8988T (cell line): ENCODE measurements at places on chromosomes 11 and 22.

DNA sequence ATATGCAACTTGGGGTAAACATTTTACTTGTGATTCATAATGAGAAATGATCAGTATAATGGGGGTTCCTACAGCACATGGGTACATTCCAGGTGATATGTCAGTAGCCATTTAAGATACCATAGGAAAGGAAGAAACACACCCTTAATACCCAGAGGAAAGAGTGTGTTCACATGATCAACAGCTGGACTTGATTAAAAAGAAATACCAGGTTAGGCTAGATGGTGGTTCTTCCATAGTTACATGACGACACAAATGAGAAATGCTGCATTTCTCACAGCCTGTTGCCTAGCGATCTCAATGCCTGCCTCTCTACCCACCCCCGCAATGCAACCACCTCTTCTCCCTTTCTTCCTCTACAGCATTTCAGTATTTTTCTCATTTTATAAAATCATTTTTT, 96.8 kb downstream of the TTC28 start:
- no peak for DNase-seq

GRCh38 chr11:95084509-95084908, 5.1 kb upstream of the ENDOD1 start:
- no peak for DNase-seq

DNA sequence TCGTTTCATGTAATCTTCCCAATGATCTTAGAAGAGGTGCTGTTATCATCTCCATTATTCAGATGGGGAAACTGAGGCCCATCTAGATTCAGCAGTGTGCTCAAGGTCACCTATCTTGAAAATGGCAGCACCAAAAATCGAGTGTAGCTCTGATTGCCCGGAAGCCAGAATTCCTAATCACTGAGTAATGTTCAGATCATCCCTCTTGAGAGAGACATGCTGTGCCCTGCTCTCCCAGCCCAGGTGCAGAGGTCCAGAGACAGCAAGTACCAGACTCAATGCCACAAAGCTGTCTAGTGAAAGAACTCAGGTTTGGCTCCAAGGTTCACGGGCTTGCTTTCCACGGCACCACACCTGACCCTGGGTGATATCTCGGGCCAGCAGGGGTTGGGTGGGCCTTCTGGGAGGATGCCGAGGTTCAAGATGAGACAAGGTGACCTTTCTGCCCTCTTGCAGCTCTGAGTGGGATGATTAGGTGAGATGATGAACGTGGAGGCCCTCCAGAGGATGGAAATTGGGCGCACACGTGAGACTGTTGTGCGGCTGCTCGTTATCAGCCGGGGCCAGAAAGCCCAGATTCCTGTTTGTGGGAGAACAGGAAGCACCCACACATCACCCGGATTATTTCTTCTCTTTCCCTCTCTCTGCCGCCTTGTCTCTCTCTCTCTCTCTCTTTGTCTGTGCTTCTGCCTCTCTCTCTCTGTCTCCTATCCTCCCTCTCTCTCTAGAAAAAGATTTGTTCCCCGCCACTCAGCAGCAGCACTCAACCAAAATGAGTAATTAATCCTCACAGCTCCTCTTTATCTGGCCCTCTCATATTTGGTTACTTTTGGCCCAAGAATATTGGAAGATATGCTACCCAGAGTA, 19.0 kb upstream of the RASD2 start:
- DNase-seq, result no peak

DNA sequence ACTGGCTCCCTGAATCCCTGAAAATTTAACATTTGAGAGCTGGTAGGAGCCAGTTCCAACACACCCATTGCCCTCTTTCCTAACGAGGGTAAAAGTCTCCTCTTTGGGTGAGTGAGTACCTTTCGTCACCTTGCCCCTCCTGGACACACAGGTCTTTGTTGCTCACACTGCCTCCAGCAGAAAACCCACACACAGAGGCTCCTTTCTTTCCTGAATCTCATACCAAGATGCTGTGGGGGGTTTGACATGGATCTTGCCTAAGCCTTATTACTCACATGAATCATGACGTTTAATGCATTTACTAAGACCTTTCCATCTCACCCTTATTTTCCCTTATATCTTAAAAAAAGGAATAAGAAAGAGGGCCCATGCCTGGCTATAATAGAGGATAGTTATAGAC, 53.0 kb downstream of the PARVA start:
- DNase-seq, result no peak

DNA sequence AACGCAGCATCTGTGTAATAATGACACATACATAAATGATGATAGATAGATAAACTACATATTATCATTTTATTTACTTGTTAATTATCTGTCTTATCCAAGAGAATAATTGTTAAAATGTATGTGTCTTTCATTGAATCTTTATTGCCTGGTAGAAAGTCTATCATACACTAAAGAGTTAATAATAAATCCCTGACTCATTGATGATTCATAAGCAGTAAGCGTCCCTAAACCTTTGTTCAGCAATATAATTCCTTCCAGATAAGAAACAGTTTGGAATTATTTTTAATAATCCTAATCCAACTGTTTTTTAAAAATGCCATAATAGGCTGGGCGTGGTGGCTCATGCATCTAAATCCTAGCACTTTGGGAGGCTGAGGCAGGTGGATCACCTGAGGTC, 655.6 kb upstream of the CNTN5 start:
- no peak for DNase-seq

DNA sequence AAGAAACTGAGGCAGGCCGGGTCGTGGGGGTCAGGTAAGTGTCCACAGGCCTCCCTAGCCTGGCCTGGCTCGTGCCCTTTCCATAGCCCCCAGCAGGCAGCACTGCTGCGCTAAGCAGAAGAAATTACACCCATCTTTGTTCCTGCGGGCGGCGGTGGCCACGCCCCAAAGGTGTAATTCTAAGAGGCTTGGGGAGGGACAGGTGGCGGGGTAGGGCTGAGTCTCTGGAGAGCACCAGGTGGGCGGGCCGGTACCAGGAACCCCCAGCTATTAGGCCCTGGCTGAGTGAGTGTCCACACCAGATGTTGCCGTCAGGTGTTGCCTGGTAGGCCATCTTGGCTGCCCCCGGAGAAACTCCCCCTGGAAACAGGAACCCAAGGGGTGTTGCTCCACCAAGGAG, 12.3 kb upstream of the ARAP1 start:
- DNase-seq, result no peak

- DNase-seq, result no peak
Measured at GRCh38 chr22:31474743-31475142, 14.9 kb downstream of the EIF4ENIF1 start.

GRCh38 chr11:21553795-21554194, 639.1 kb upstream of the ANO5 start:
- DNase-seq, result no peak

DNA sequence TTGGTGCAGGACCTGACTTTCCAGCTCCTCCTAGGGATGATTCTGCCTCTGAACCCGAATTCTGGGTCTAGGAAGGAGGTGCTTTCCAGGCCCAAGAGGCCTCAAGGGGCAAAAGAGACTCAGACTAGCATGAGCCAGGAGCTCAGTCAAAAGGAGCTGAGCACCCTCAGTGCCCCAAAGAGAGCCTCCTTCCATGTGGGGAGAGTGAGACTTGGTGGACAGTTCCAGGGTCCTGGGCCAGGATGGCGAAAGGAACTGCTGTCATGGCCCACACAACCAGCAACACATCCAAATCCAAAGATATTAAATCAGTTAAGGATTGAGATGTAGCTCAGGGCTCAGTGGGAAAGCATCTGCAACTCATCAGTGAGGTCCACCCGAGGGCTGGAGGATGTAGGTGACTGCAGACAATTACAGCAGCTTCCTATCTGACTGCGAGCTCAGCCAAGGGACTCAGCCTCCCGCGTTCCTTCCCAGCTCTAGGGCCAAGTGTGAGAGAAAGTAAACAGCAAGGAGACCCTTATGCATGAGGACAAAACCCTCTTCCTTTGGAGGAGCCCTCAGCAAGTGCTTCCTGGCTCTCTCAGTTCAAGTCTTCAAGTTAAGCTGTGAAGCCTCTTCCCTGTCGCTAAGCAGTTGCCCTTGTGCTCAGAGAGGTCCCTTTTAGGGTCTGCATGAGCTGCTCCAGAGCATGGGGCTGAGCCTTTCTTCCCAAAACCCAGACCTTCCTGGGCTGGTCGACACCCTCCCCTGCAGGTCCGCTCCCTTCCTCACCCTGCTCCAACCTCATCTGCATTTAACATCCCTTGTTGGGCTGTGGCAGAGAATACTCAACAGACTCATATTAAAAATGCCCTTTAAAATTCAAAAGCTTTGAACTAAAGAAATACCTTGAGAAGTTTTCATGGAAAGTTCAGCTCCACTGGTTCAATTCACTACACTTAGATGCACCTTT, 35.8 kb downstream of the C11orf58 start:
- DNase-seq, result no peak

GRCh38 chr11:70551351-70552166, 153.2 kb downstream of the CTTN start:
- no peak for DNase-seq

DNA sequence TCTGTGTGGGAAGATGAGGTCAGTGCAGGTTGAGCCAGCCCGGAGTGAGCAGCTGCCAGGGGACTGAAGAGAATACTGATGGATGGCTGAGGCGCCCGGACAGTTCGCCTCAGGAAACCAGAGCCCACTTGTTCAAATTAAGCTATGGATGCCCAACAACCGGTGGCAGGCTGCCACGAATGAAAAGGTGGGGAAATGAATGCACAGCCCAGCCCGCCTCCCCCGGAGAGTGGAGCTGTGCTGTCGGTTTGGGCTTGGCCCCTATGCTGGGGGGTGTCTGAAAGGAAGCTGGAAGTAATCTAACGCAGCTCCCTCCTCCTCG, 21.9 kb downstream of the HSPA8 start:
- DNase-seq, result no peak

DNA sequence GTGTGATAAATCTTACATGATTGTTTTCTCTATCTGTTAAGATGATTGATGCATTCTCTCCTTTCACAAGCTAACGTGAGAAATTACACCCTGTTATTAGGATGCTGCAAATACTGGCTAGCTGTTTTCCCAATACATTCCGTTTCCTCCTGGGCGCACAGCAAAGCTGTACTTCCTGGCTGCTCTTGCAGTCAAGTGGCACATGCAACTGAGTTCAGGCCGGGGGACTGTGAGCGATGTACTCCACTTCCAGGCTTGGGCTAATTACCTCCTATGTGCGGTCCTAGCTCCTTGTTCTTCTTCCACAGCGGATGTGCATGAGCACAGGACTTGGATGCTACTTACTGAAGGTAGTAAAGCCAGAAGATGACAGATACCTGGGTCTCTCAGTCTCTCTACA, 234.9 kb upstream of the SESN3 start:
- DNase-seq, result no peak

DNA sequence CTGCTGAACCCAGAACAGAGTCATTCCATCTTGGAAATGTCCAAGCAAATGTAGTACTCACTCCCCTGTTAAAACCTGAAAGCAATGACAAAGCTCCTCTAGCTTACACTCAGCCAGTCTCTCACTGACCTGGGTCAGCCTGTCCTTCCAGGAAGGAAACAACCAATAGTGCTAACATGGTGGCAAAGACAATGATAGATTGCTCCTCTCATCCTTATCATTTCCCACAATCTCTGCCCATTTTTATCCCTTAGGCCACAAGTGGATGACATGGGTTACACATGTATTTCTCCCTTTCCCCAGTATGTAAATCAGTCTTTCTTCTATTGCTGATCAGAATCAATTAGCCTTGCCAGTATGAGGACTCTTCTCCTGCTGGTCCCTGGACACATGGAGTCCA, 154.6 kb upstream of the SESN3 start:
- DNase-seq, result no peak

DNA sequence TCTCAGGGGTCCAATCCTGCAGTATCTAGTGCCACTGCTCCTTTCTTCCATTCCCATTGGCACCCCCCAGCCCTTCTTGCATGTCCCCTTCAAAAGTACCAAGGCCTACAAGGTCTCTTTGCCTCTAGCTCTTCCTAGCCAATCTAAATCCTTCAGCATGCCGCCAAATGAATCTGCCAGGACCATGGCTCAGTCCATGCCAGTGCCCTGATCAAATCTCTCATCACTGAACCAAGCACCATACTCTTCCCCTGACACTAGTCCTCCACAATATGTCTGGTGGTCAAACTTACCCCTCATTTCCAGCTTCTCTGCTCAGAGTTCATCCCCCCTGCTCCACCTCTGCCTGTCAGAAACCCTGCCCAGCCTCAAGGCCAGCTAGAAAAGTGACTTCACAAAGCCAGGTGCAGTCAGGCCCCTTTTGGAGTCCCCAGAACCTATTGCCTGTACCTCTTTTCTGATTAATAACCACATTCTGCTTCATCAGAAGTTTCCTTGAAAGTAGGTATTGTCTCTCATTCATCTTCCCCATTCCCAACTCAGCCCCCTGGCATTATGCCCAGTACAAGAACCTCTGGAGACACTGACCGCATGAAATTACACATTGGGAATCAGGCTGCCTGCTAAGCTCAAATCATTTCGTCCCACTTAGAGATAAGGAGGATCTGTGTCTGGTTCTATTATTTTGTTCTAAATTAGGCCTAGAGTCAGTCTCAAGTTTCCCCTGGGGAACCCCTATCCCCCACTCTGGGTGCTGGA, 11.4 kb downstream of the FEN1 start:
- no peak for DNase-seq

GRCh38 chr22:49301398-49302149, 526.1 kb downstream of the BRD1 start:
- DNase-seq, result no peak

DNA sequence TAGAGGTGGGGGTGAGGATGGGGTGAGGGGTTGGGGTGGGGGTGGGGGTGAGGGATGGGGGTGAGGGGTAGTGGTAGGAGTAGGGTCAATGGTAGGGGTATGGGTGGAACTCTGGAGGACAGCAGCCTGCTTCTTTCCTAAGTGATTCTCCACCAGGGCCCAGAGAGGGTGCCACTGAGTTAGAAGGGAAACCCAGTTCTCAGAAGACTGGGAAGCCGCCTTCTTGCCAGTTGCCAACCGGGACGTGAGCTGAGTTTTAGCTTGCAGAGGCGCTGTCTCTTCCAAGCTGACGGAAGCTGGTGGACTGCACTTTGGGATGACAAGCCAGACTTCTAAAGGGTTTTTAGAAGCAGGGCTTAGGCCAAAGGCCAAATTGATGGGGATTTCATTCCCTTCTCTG, 104.4 kb downstream of the NAT10 start:
- no peak for DNase-seq

DNA sequence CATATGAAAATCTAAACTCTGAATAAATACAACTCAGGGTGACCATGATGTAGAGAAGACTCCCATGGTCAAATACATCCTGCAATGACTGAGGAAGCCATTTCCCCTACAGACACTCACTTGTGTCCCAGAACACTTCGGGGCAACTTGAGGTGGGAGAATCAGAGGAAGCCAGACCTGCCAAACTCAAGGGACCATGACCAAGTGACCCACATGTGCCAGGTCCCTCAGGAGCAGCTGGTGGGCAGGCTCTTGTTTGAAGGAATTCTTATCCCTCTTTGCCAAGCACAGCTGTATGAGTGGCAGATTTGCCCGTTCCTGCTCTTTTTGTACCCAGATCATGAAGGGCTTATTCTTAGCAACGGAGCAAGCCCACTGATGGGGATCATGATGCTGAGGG, 17.8 kb downstream of the SPATA19 start:
- DNase-seq, result no peak

GRCh38 chr11:99781074-99781473, 760.3 kb downstream of the CNTN5 start:
- no peak for DNase-seq

DNA sequence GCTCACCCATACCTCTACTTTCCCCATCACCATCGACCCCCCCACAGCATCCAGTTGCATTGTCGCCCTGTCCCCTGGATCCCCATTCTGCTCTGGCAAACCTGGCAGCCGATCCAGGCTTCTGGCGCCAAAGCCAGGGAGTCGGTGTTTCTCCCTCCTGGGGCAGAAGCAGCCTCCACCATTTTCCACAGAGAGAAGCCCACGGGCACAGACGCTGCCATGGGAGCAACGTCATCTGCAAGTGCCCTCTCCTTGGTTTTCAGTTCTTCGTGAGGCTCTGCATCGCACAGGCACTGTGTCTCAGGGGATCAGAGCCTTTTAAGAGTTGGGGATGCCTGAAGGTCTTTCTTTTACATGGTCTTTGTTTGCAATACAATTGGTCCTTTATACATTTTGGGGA, 2.3 kb downstream of the YPEL4 start:
- DNase-seq, result no peak
